Myocyte (in vitro differentiated cells): ENCODE measurements at places on chromosomes 11 and 22. TPM values are rescaled to one million over a fixed set of nuclear protein-coding genes. Genes with fewer than 3 reads are reported as not detected.

DNA sequence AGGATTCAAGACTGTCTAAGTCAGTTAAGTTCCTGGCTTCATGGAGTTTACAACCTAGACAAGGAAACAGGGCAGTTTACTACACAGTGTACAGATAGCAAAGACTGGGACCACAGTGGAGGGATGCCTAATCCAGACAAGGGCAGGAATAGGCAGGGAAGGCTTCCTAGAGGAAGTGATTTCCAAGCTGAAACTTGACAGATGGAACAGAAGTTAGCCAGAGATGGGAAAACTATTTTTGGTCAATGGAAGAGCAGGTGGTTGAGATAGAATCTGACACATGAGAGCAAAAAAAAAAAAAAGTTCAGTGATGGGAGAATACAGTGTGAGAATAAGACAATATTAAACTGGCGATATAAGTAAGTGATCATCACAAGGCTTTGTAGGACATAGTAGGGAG is 1.3 kb downstream of the COA4 start:
- DNase-seq, result peak; percentile 89

GGTLC3 gene
- total RNA-seq, result 0.52 TPM in 1 of 2 replicates, not detected in the other

DNA sequence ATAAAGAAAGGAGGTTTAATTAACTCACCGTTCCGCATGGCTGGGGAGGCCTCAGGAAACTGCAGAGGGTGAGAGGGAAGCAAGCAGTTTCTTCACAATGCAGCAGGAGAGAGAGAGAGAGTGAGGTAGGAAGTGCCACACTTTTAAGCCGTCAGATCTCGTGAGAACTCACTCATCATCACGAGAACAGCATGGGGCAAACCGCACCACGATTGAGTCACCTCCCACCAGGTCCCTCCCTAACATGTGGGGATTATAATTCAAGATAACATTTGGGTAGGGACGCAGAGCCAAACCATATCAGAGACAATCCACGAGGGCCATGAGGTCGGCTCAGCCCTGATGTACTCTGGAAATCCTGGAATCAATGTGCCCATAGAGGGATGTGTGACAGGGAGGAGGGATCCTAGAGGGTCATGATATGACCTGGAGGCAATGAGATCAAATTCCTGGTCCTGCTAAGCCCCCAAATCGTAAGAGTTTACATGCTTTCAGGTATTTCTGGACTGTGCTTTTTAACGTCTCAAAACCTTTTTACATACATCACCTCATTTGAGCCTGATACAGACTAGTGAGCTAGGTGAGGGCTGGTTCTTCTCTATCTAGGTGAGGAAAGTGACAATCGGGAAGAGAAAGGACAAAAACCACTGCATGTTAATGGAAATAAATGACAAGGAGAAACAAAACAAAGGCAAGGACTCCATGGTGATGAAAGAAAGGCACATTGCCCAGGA is 19.5 kb upstream of the RASSF10 start:
- no peak for DNase-seq

GRCh38 chr11:102989379-102990047 is 34.0 kb upstream of the MMP13 start:
- no peak for DNase-seq

DNA sequence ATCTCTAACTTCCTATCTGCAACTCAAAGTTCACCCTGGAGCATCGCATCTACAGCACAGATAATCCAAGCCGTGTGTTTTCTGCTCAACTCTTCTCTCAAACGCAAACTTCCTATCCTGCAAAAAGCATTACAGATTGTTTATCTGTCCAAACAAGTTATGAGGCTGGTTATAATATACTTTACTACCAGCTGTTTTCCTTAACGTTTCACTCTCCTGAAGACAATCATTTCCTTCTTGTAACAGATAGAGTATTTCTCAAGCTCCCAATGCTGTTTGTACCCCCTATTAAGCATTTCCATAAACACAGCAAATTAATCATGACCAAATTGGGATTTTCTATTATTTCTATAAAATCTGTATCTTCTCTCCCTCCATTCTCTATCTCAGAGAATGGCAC is 84.7 kb downstream of the SBF2 start:
- DNase-seq, result no peak

DNA sequence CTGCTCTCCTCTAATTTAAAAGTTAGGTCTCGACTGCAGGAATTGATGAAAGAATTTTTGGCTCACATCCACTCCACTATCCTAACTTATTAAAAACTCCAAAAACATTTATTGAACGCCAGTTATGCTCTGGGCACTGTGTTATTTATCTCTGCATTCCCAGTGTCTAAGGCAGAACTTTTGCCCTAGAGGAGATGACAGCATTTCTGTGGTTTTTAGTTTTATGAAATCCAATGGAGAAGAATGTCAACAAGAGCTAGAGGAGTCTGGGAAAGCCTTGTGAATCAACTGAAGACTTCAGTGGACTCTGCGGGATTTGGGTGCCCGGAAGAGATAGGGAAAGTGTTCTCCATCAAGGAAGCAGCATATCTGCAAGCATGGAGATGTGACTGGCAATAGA is 217.0 kb upstream of the PGR start:
- DNase-seq, result peak; percentile 14

DNA sequence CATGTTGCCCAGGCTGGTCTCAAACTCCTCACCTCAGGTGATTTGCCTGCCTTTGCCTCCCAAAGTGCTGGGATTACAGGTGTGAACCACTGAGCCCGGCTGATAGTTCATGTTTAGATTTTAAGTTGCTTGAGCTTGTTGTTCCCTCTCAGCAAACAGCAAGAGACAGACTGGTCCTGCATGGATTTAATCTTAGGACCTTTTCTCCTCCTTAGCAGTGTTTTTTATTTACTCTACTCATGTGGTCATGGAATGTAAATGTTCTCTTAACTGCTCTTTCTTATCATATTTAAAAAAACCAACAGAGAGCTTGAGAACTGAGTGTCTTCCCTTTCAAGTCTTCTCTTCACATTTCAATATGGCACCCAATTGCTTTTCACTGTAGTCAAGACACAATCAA is 22.7 kb upstream of the PRDM10 start:
- no peak for DNase-seq

DNA sequence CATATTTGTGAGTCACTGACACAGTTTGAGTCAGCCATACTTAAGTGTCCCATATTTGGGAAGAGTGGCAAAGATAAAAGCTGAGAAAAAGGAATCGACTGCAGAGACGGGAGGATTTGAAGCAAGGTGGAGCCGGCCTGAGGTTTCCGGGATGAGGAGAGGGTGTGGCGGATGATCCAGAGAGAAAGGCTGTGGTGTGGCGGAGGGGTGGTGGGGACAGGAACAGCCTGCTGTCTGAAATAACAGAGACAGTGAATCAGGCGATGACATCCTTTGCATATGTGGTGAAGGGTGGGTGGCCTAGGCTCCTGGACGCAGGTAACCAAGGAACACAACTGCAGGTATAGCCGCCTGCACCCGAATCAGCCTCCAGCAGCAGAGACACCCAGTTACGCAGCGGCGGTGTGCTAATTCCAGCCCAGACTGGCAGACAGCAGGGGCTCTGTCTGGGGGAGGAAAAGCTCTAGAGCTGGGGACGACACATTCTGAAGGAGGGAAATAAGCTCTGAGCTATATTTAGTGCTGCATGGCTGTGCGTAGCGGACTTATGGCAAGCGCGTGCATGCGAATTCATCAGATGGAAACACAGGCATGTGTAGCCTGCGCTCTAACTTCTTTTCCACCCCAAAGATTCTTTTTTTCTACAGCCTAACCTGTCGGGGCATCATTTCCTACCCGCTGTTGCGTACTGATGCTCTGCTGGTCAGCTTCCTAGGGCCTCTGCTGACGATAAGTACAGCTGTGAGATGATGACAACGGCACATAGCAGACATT is 62.7 kb upstream of the BARX2 start:
- no peak for DNase-seq
